ENCODE measurements at places on chromosomes 13 and 19.

GRCh38 chr19:33812388-33813330 lies 16.0 kb downstream of the KCTD15 start:
- DNase-seq = no peak

- no peak for DNase-seq
Observed at GRCh38 chr19:13830114-13830740, 35.0 kb downstream of the ZSWIM4 start.

DNA sequence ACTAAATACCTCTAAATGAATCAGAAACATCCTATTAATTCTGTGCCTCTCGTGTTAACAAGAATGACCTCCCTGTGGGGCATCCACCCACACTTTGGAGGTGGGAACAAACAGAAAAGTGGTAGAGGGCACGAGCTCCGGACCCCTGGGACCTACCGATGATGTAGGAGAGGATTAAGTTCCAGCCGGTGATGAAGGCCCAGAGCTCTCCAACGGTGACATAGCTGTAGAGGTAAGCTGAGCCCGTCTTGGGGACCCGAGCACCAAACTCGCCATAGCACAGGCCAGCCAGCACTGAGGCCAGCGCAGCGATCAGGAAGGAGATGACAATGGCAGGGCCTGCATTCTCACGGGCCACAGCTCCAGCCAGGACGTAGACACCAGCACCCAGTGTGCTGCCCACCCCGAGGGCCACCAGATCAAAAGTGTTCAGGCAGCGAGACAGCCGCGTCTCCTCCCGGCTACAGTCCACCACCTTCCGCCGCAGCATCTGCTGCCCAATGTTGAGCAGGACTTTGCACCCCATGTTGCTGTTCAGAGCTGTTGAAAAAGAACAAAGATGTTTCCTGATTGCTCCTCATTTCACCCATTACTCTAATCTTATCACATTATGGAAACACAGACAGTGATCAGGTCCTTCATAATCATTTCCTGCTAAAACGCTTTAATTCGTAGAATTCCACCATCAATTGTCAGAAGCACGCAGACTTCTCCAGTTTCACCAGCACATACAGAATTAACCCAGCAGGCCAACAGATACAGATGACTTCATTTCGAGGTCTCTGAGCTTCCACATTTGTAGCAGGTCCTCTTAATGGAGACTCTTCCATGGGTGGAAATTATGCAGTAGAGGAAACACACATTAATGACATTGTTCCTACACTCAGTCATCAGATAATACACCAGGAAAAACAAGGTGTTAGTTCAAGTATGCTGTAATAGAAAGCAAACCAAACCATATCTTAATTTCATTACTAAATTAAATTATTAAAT lies 59.5 kb downstream of the SLC7A1 start:
- no peak for DNase-seq

- no peak for DNase-seq
Observed at GRCh38 chr19:38496603-38497487, 63.4 kb downstream of the RYR1 start.

DNA sequence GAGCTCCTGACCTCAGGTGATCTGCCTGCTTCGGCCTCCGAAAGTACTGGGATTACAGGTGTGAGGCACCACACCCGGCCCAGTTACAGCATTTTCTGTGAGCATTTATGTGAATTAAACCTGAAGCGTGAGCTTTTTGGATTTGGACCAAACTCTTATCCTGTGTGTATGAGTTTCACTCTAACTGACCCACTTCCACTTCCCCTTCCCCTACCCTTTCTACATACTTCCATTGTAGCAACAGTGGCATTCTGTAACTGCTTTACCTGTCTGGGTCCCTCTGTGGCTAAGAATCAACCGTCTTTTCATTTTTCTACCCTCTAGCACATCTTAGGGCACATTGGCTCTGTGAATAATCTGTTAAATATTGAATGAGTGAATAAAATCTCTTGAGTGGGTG lies 16.2 kb downstream of the FRY start:
- no peak for DNase-seq
